ENCODE measurements at places on chromosomes 2 and 18.
A peak's percentile ranks its signal among the peaks of the same experiment; 100 is the strongest.

GRCh38 chr18:43079422-43079821 lies 36.1 kb downstream of the RIT2 start:
- no peak for DNase-seq

DNA sequence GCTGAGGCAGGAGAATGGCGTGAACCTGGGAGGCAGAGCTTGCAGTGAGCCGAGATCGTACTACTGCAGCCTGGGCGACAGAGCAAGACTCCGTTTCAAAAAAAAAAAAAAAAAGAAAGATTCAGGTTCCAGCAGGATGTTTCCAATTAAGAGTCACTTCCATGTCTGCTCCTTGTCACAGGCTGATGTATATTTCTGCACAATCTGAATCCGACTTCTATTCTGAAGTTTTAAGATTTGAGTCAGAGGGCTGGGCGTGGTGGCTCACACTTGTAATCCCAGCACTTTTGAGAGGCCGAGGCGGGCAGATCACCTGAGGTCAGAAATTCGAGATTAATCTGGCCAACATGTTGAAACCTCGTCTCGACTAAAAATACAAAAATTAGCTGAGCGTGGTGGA lies 24.7 kb downstream of the SNRPD1 start:
- DNase-seq, result no peak

DNA sequence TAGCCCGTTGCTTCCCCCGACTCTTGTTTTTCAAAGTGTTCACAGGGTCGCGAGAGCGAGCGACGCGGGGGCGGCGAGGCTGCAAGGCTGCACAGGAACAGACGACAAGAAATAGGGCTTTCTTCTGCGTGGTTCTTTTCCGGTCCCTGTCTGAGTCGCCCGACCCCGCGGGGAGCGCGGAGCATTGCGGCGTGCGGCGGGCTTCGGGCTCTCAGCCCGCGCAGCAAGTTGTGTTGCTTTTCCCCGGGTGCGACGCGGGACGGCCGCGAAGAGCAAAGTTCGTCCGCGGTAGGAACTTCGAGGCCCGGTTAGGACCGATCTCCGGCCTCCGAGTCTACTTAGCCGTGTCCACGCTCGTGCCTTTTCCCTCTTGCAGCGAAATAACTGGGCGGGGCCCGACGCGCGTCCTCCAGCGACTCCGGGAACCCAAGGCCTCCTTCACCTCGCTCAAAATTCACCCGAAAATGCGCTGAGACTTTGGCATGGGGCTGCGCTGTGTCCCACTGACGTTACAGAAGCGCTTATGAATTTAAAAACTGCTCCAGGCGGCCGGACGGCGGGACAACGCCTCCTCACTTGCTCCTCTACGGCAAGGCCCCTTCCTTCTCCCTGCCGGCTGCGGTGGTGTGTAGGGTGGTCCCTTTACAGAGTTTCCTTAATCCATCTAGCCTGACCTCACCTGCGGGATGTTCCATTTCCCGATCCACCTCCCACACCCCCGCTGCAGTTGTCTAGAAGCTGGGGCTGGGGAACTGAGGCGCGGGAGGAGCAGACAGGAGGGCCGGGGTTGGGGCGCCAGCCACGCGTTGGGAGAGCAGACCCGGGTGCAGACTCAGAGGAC lies 1.5 kb upstream of the BCL2L11 start:
- DNase-seq, result no peak

DNA sequence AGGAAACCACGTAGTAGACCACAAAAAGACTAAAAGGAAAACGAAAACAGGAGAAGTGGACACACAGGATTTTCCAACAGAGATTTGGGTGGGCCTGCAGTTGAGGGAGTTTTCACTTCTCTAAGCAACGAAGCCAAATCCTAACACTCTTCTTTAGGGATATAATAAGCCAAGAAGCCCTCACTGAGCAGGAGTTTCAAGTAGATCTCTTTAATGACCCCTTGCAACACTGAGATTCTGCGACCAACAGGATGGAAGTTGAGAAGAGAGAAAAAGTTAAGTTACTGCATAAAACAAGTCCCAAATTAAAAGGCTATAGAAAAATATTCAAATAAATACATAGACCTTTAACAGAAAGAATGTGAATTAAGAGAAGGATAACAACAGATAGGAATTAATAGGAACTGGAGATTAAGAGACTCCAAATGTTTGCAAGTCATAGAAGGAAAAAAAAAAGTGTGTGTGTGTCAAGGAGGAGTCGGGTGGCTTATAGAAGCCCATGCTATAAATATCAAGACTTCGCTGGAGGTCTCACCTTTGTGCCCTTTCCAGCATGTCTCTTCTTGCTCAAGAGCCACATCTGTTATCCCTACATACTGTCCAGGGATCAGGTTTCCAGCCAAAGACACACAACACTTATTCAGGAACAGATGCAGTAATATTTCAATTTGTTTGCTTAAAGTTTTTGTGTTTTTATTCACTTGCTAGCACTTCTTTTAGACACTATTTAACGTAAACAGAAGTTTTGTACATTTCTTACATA lies 69.4 kb upstream of the ARHGAP28 start:
- no peak for DNase-seq

GRCh38 chr2:71592181-71592711 lies 138.9 kb downstream of the DYSF start:
- no peak for DNase-seq

DNA sequence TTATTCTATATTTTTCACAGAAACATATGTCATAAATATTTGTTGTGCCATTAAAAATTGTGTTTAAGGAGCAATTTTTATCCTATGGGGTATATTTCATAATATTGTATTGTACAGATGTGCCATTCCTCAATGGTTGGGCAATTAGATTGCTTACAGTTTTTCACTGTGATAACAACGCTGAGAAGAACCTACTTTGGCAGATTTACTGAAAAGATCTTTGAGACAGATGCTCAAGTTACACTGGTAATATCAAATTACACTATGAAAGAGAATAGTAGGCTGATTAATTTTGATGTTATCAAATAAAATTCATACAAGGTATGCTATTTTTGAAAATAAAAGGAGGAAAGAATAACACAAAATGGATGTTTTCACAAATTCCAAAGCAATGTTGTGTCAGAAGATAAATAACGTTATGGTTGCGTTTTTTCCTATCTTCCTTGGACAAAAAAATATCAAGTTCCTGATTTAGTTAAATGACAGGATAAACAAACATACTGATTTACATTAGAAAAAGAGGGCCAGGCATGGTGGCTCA lies 335.1 kb upstream of the ZNF521 start:
- no peak for DNase-seq

GRCh38 chr2:44723921-44724320 lies 217.6 kb upstream of the SIX3 start:
- no peak for DNase-seq

DNA sequence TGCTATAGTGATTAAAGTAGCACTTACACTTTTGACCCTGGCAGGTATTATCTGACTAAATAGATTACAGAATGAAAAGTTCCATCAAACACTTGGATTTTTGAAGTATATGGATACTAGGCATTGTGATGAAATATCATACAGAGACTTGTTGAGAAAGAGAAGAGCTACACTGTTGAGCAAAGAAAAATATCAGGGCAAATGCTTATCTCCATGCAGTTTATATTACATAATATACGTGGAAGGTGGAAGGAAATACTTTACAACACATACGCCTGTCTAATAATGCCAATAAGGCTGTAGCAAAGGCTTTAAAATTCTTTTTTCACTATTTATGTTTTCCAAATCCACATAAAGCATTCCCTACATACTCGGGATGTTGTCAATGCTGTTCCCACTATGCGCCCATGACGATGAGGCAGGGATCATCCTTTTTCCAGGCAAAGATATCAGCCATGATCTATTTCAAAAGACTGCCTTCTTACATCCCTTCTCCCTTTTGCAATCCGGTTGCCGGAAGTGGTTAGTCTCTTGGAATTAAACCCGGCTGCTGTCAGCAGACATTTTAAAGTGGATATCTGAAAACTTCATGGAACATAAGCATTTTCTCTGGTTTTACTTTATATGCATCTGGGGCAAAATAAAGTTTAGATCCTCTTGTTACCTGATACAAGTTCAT lies 92.6 kb upstream of the ITGA4 start:
- peak; percentile 33 for DNase-seq

DNA sequence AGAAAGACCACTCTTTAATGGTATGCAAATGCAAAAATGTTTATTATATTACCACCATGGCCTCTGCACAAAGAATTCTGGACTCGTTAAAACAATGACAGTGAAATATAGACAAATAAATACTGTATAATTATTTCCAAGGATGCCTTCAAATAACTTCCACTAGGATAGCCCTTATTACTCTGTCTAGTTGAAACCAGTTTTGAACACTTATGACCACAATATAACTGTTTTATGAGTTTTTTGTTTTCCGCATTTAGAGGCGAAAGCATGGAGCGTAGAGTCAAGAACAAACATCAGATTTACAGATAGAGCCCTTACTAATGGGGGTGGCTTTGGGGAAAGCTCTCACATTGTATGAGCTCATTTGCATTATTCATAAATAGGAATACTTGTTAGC lies 559.5 kb downstream of the CNTNAP5 start:
- no peak for DNase-seq

DNA sequence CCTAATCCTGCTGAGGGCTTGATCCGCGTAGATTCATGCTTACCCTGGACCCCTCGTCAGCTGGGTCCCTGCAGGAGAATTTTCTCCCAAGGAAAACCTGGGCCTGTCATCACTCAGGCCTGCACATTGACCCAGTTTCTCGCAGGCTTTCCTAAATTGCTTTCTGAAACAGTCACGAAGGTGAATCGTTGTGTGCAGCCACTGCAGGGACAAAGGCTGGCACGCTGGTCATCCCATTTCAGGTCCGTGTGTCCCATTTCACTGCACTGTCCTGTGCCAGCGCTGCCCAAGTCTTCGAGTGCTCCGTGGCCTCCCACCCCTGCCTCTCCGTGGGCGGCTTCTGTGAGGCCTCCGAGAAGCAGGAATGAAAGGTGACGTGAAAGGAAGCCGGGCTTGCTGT lies 62.8 kb upstream of the YWHAQ start:
- DNase-seq, result no peak

Measured in AG04449 (cell line).